Gastroesophageal sphincter (tissue), 4 donors: ENCODE measurements at places on chromosomes 7 and 10. TPM values are rescaled to one million over a fixed set of nuclear protein-coding genes. Genes with fewer than 3 reads are reported as not detected.

SPDYE2 gene
- not detected for total RNA-seq

LIPA gene
- 15.7 TPM for total RNA-seq

CYP3A4 gene
- not detected for total RNA-seq

UPK3B gene
- total RNA-seq = 0.81 TPM

GRCh38 chr10:35613597-35614226 lies 8.6 kb downstream of the GJD4 start:
- no peak for ATAC-seq

TMEM176B gene
- total RNA-seq = 59.3 TPM

DNA sequence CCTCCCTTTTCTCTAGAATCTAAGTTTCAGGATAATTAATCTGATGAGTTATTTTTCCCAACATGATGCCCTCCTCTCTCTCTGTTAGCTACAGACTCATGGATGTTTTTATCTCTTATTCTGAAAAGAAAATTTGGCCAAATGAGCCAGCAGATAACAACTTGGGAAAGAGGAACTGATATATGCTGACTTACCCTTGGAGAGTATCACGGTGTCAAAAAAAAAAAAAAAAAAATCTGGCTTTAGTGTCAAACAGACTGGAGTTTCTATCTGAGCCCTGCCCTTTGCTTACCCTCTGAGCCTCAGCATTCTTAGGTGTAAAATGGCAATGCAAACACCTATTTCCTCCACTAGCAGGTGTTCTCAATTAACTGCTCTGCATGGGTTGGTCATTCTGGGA lies 190.4 kb downstream of the AHR start:
- no peak for ATAC-seq

HTR5A gene
- not detected for total RNA-seq

TMEM72 gene
- not detected for total RNA-seq

RINT1 gene
- total RNA-seq = 7.7 TPM

GPR15LG gene
- 10.1 TPM for total RNA-seq

- peak; percentile 14 for ATAC-seq
These were observed 59.7 kb upstream of the HABP2 start for GRCh38 chr10:113493195-113493594.

KNDC1 gene
- 1.0 TPM for total RNA-seq

- ATAC-seq = no peak
These were observed 81.0 kb downstream of the SORCS1 start for GRCh38 chr10:107083388-107084009.

DNA sequence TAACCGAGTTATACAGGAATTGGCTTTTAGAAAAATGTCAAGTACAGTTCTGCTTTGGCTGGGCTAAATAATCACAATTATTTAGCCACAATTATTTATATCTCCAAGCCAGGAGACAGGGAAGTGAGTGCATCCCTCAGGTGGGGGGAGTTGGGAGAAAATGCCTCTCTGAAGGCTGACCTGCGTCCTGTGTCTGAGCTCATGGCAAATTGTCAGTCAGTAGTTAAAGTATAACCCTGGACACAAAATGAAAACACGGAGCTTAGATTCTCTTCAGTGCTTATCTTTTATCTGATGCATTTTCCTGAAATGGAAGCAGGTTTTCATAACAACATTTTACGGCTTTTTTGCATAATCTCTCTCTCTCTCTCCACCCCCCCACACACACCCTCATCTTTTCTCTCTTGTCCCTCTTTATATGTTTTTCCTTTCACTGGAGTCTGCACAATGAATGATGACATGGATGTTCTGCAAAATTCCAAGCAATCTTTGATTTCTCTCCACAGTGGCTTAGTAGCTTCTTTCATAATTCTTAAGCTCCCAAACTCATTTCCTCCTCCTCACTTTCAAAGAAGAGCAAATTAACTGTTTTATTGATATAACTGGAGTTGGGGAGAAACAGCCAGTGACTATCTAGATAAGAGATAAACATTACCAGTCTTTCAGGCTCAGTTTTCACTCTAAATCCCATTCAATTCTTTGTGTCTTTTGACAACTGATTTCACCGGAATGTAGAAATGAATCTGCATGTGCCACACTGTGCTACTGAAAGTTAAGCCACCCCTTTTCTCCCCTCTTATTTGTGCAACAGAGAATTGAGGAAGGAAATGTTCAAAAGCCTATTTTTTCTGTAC lies 521.4 kb upstream of the GHITM start:
- no peak for ATAC-seq

KMT2C gene
- 68.9 TPM for total RNA-seq

- ATAC-seq = no peak
These were observed 221.7 kb downstream of the ZWINT start for GRCh38 chr10:56139405-56139804.

DNA sequence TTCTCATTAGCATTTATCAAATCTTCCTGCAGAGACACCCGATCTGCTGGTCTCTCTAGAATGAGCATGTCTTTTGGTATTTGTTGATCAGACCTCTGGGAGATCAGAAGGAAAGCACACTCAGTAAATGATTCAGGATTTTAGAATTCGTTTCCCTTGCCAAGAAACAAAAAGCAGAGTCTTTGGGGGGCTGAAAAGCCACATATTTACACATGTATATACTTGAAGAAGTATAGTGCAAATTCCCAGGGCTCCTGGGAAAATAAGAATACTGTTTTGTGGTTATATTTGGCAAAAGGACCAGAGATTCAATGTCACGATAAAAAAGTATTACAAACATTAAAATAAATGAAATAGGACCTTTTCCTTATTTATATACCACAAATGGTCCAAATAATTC lies 100.2 kb downstream of the AGMO start:
- ATAC-seq = no peak

ANK3 gene
- total RNA-seq = 21.1 TPM

DNA sequence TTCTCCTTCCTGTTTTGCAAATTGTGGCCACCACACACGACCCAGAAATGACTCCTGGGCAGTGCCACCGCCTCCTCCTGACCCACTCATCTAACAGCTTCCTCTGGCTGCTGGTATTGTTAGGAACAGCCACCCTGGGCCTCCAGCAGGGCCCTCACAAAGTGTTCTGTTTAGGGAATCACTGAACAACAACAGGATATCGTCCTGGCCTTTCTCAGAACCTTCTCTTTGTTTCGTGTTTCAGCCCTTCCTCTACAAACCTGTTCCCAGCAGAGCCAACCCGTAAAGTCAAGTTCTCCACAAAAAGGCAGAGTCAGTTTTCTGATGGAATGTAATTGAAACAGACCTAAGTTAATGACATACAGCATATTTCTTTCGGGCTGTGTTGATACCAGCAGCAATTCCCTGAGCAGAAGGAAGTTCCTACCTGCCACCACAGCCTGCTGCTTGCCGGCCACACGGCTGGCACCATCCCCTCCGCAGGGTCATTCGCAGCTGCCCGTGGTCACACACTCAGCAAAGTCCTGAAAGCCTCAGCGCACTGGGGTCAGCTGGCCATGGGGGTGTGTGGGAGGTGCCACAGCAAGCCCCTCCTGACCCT lies 91.7 kb upstream of the PITRM1 start:
- peak; percentile 68 for ATAC-seq

LRRC4 gene
- 1.9 TPM for total RNA-seq

DNA sequence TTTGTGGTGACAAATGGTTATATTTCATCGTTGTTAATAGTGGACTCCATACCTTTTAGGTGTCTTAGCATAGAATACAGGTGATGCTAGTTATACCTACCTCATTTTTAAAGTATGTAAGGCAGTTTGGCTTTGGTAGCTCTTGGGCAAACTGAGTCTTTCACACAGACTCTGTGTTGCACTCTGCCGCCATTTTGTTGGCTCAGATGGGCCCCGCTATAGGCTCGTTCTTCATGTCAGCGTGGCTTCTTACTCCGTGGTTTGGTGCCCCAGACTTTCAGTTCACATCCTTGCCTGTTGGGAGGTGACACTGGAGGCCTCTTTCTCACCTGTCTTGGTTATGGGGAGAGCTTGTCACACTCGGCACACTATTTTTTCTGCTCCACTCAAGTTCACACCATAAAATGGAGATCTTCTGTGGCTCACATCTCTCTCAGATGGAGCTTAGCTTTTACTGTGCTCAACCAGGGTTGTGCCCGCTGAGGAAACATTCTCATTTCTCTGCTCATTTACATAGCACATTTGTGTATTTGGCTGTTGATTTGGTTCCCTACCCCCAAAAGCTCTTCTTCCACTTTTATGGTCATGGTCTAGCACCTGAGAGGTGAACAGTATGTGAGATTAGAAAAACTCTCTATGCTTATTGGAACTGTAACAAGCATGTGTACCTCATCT lies 178.5 kb downstream of the ARID5B start:
- ATAC-seq = no peak

DNA sequence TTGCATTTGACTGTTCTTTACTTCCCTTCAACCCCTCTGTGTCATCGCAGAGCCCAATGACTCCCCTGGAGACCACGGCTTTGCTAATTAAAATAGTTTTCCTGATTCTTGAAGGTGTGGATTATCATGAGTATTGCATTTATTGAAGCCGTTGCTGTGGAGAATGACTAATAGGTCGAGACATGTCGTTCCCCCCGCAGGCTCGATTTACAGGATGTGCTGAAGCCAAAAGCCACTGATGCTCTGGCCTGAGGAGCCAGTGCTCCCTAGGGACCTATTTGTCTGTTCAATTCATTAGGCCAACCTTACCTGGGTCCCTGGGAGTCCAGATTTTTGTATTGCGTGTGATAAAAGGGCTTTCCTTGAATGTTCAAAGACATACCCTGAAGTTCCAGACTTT lies 102.3 kb downstream of the NPTX2 start:
- ATAC-seq = no peak

FAM241B gene
- 7.5 TPM for total RNA-seq

DNA sequence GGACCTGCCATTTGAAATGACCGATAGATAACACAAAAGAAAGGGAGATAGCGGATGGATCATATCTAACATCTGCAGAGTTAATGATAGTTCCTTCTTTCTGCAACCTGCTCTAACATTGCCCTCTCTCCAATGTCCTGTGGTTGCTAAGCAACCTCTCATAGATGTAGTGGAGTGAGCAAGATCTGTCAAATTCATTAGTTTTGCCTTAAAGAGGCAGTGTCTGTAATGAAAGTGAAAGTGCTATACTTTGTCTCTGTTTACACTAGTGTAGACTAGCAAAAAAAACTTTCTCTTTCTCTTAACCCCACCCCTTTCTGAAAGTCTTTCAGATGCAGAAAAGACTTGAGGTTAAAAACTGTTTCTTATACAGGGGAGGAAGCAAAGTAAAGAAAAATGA lies 1196.9 kb downstream of the SORCS3 start:
- ATAC-seq = no peak

DNA sequence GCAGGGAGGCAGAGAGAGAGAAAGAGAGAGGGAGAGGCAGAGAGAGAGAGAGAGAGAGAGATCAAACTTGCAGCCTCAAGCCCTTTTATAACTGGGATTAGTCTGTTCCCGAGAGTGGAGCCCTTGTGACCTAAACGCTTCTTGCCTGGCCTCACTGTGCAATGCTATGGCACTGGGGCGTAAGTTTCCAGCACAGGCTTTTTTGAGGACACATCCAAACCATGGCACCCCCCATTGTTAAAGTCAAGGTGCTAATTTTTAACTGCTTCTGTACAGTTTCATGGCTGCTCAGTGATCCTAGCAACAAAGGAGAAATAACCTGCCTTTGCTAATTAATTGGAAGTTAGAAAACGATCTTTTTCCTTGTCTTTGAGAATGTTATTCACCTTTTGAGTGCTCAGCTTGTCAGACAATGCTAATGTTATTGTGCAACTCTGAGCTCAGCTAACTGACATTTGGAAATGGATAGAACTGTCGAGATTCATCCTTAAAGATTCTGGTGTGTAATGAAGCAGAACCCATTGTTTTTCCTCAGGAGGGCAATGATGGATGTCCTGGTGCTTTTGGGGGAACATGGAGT lies 268.4 kb downstream of the GLRX3 start:
- ATAC-seq = no peak

DNA sequence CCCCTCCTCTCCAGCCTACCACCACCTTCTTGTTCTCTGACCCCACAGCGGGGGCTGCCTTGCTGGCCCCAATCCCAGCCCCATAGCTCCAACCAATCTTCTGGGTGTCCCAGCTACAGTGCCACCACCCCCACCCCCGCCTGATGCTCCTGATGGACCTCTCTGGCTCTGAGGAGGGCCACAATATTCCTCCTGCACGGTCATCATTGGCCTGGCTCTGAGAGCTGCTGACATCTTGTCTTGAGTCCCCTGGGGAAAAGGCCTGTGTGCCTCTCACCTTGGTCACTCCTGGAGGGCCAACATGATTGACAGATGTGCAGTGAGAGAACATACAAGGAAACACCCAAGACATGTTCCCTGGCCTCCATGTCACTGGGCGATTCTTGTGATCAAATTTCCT lies 7.6 kb downstream of the GDF2 start:
- ATAC-seq = no peak

VAX1 gene
- not detected for total RNA-seq

TMEM26 gene
- 0.40 TPM for total RNA-seq

STRIP2 gene
- total RNA-seq = 1.7 TPM

ZNF804B gene
- total RNA-seq = not detected

- ATAC-seq = peak; percentile 87
These were observed at the start of gene SMO for GRCh38 chr7:129188372-129188891. SMO (plus strand) TSS chr7:129188633; CDS start chr7:129189152, 519 bp downstream.

- no peak for ATAC-seq
These were observed 284.6 kb downstream of the RPS24 start for GRCh38 chr10:78318305-78318704.

LIPN gene
- not detected for total RNA-seq
